CD4-positive, alpha-beta T cell treated with Interleukin-17A for 4 hours (primary cell): ENCODE measurements at places on chromosomes 5 and 9.
A peak's percentile ranks its signal among the peaks of the same experiment; 100 is the strongest.

GRCh38 chr5:17992291-17992690 is 358.0 kb downstream of the TAF11L14 start:
- DNase-seq: no peak

GRCh38 chr5:17187011-17187785 is 30.2 kb upstream of the BASP1 start:
- DNase-seq: no peak

DNA sequence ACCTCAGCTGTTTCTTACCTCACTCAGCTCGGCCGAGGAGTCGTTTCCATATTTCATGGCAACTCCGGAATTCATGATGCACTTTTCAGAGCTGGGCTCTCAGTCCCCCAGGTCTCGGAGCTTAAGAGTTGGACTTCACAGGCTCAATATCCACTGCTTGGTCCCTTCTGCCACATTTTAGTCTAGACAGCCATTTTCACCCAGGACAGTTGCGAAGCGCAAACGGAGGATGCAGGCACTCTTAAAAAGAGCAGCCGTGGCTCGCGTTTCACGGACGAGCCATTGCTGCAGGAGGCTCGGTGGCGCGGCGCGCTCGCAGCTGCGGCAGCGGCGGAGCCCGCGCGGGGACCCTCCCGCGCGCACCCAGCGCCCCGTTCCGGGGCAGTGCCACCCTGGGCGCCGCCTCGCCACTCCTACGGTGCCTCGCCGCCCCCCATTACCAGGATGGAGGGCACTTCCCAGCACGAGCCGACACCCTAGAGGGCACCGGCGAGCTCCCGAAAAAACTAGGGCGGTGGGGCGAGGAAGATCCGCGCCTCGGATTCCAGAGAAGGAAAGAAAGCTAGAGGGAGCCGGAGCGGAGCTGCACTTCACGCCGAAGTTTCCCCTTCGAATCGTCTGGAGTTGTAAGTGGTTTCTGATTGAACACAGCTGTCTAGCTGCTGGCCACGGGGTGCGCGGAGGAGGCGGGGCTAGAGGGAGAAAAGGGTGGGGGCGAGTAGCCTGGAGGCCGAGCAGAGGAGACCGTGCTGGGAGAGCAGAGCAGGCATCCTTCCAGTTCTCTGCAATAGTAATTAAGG is 140.3 kb downstream of the TSSK1B start:
- peak; percentile 77 for DNase-seq

DNA sequence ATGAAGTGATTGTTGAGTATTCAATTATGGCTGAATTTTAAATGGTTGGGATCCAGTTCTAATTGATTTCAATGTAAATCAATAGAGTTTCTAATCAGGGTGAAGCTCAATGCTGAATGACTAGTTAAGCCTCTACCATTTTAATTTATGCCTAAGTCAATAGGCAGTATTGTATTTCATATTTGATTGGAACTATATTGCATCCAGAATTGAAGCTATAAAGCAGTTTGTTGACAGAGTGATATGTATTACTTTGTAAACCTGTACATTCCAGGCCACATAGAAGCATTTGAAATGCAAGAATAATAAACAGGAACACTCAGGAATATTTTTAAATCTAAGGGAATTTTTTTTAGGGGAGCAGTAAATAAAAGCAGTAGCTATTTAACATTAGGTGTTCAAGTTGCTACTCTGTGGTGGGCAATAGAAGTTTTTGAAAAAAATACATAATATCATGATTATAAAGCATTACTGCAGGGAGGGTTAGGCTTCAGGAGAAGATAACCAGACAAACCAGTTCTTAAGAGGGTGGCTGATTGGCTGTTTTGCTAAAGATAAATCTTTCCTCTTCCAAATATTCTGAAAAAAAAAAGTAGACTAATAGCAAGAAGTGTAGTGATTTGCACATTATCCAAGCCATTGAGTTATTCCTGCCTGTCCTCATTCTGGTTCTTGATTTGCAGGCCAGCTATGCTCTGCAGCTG is 492.0 kb upstream of the MEF2C start:
- no peak for DNase-seq

DNA sequence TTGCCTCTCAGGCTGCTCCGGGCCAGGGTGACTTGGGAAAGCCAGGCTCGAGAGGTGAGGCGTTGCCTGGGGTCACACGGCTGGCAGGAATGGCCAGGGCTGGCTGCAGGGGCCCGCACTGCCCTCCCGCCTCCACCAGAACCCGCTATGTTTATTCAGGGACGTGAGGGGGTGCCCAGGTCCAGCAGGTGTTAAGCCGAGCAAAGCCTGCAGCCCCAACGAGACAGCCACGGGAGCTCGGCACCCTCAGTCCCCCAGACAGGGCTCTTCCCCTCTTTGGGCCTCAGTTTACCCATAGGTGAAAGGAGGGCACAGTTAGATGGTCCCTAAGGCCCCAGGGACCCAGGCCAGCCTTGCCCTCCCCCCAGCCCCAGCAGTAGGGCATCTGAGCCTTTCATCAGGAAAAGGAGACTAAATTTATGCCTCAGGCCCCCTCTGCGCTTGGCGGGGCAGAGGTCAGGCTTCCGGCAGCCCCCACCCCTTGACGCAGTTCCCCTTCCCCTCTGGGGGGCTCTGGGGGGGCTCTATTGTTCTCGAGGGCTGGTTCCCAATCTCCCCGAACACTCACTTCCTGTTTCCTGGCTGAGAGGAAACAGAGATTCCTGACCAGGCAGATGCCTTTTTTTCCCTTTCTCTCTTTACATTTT is 7.1 kb upstream of the EGFL7 start:
- DNase-seq: no peak

DNA sequence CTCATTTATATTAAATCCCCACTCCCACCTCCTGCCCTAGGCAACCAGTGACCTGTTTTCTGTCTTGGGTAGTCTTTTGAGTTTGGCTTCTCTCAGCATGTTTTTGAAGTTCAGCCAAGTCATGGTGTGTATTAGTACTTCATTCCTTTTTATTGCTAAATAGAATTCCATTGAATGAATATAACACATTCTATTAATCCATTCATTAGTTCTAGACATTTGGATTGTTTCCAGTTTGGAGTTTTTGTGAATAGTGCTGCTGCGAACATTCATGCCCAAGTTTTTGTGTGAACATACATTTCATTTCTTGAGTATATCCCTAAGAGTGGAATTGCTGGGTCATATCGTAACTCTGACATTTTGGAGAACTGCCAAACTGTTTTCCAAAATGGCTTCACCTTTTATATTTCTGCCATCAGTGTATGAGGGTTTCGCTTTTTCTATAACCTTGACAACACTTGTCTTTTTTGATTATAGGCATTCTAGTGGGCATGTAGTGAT is 2.7 kb downstream of the ZNF346 start:
- DNase-seq: no peak

GRCh38 chr5:174571662-174572397 is 152.6 kb upstream of the MSX2 start:
- DNase-seq: no peak

- DNase-seq: no peak
Measured at GRCh38 chr9:134461426-134461982, 135.2 kb downstream of the RXRA start.

- no peak for DNase-seq
Measured at GRCh38 chr9:134959126-134959970, 41.6 kb upstream of the FCN1 start.

DNA sequence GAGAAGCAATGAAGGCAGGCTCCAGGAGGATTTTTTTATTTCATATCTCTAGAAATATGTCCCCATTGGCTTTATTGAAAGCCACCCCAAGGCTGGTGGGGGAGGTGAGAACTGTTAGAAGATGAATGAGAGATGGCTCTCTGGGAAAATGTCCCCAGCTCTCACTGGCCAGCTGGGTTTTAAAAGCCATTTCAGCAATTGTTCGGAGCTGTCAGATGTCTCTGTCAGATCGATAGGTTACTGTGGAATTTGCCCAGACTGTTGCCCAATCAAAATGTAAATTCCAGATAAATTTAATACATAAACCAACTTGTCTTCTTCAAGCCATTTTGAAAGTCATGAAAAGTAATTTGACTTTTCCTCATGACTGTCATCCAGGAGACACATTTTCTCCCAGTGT is 67.0 kb upstream of the BRINP1 start:
- no peak for DNase-seq

DNA sequence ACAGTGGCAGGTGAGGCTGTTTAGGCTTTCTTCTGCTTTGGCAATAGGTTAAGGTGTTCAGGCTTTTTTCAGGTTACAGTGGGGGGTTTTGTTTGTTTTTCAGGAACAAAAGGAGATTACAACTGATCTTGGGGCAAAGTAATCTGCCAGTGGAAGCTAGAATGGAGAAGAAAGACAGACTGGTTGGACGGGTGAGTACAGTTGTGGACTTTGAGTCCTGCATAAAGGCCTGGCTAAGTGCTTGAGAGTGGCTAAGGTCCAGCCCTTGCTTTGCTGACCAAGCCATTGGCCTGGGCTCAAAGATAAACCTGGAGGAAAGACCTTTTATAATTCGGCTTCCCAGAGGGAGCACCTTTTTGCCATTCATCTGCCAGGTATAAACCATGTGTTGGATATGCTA is 63.1 kb downstream of the MTMR12 start:
- DNase-seq: no peak

GRCh38 chr9:129697656-129698253 is 32.3 kb downstream of the PRRX2 start:
- DNase-seq: no peak
